NCI-H524 treated with DMSO at 0.1 percent for 48 hours (cell line): ENCODE measurements at places on chromosomes 11 and 22.

DNA sequence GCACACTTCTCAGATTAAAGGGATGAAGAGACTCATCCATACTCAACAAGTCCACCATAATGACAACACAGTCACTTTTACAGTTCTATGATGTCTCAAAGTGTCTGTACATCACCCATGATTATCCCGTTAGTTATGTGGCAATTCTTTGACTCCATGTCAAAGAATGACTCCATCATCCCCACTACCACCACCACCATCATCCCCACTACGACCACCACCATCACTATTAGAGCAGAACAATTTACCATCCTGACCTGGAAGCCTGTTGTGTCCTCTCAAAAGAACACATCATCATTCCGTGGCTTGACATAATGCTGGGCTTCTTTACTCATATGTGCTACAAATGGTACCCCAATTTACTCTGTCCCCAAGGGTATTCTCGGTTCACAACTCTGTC is 13.7 kb downstream of the PRR5L start:
- DNase-seq = no peak

DNA sequence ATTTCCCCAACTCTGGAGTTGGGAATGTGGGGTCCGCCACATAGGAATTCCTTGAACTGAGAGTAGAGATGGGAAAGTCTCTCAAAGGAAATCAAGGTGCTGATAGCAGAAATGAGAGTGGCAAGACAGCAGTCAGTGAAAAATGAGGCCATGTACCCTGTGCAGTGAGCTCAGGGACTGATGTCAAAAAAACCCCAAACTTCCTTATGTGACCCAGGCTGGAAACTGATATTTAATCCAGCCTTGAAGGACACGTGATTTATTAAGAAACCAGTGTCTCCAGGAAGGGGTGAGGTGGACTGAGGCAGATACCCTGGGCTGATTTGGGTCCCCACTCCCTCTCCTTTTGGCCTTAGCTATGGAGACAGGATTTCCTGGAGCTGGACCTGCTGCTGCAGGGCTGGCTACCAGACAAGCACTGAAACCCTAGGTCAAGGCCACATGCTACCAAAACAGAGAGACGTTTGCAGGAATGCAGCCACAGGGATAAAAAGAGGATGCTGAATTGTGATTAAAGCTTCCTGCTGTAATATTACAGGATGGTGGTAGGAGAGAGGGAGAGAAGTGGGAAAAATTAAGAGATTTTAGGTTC is 25.3 kb upstream of the FCHSD2 start:
- DNase-seq = no peak

DNA sequence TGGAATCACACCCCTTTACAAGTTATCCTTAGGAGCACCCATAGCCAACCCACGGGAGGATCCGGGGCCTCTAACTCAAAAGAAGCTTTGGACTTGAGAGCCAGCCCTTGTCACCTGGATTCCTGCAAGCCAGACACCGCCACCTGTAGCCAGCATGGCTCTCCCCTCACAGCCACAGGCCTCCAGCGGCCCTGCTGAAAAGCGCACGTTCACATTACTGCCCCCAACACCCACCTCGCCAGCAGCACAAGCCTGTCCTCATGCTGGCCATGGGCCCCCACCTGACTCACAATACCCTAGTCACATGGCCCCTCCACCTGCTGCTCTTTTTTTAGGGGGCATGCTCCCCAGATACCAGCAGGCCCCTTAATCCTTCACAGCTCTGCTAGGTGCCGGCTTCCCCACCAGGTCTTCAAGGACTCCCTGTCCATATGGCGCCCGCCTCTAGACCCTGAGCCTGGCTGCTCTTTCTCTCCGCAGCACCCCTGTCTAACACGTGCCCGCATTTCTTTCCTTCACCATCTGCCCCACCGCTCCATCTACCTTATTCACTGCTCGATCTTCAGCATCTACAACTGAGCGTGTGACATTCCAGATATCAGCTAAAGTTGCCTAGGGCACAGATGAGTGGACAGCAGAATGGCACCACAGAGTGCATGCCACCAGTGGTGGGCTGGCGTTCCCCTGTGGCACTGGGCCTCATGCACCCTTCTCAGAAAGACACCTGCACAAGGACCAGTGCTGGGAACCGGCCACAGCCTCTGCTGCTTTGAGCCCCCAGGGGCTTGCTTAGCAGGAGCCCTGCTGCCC is 6.6 kb downstream of the CARS1 start:
- peak; percentile 82 for DNase-seq

GRCh38 chr22:41544671-41545476 is 604 bp upstream of the POLR3H start:
- no peak for DNase-seq

- DNase-seq = no peak
These were observed 352 bp downstream of the C22orf23 start for GRCh38 chr22:37953062-37953436.

GRCh38 chr22:23523713-23524112 is 56.4 kb downstream of the IGLL1 start:
- DNase-seq = no peak

DNA sequence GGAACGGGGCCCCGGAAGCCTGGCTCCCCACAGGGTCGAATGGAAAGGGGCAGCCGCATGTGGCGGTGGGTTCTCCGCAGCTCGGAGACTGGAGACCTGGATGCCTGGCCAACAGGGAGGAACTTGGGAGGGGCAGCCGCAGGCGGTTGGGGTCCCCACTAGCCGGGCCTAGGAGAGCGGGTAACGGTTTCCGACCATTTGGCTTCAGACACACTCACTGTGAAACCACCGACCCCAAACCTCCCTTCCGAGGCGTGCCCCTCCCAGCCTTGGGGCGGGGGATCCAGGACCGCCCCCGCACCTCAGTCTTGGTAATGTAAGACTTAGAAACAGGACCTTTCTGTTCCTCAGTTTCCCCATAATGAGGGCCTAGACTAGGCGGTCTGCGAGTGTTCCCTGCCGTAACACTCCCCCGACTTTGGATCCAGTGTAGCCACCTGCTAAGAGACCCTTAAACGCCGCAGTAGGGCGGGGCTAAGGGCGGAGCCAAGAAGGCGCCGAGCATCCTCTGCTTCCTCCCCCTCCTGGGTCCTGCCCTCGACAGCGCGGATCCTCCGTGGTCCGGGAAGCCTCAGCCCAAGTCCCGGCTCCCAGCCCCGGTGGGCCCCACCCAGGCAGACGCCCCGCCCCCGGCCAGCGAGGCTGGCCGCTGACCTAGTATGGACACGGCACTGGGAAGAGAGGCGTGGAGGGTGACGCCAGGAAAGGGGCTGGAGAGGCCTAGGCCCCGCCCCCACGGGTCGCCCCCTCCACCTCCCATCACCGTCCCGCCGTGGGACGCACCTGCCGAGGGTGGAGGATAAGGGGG is 1.8 kb upstream of the RASGRP2 start:
- no peak for DNase-seq
